ENCODE measurements at places on chromosomes 16 and 17. TPM values are rescaled to one million over a fixed set of nuclear protein-coding genes. Genes with fewer than 3 reads are reported as not detected.
A peak's percentile ranks its signal among the peaks of the same experiment; 100 is the strongest.

CCL11 gene
- total RNA-seq, result not detected

ATP2A1 gene
- 2.4 TPM for total RNA-seq

ZNF385C gene
- total RNA-seq, result 0.16 TPM

HOXB9 gene
- 0.21 TPM for total RNA-seq

HSF5 gene
- 0.91 TPM for total RNA-seq

GRCh38 chr17:47649972-47650524 is 329 bp downstream of the KPNB1 start:
- no peak for DNase-seq

DNA sequence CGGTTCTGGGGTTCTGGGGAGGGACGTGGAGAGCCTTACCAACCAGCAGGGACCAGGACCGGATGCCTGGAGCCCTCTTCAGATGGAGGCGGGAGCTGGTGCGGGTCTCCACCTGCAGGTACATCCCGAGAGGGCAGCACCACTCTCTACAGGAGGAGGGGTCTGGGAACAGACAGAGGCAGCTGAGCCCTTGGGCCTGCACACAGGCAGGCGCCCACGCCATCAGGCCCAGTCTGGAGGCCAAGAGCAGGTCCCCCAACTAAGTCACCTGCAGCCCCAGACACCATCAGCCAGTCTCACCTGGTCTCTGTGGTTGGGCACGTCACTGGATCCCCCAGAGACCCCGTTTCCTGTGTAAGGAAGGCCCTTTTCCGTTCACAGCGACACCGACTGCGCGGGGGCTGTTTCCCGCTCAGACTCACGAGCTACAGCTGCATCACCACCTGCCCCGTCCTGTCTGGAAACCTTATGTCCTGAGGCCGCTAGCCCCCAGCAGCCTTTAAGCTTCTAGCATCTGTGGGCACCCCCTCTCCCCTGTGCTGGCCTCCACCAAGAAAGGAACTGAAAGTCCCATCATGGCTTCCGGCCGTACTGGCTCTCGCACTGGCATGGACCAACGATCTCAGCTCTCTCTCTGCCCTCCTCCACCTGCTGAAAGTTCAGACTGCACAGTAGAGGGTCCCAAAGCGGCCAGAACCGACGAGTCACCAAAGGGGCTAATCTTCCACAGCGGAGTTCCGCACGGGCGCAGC is 1.2 kb downstream of the CYBC1 start:
- DNase-seq, result peak; percentile 93

DNA sequence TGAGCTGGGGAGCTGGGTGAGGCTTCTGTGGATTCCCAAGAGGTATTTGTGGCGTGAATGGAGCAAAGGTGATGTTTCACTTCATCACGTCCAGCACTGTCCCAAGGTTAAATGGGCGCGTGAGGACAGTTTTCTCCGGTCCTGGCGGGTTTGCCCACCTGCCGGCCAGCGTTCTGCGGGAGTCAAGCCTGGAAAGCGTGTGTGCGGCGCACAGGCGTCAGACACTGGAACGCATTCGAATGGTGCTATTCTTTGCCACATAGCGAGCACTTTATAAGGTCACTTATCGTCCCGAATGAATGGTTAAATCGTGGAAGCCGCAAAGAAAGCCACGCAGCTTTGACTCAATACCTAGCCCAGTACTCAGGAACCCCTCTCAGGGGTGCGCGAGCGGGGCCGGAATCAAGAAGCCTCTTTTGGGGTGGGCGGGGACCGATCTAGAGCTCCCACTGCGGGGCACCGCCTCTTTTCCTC is 446 bp upstream of the PSMD11 start:
- DNase-seq, result no peak

GRCh38 chr17:81865358-81865732 is 5.0 kb upstream of the P4HB start:
- DNase-seq, result no peak

DNA sequence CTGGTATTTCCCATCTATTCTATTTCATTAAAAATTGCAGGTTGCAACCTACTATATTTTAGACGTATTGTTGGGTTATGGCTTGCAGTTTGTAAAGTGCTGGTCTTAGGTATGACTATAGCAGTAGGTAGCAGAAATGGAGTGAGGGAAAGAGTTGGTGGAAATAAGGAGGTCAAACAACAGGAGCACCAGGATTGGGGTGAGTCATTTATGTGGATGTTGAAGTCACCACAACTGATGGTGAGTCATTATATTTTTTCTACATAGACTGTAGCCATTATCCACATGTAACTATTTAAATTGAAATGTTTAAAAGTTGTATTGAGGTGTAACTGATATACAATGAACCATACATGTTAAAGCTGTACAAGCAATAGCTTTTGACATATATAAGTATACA is 25.0 kb upstream of the HS3ST3A1 start:
- no peak for DNase-seq

GRCh38 chr17:75047398-75048098 is 523 bp downstream of the KCTD2 start:
- DNase-seq, result peak; percentile 79

DNA sequence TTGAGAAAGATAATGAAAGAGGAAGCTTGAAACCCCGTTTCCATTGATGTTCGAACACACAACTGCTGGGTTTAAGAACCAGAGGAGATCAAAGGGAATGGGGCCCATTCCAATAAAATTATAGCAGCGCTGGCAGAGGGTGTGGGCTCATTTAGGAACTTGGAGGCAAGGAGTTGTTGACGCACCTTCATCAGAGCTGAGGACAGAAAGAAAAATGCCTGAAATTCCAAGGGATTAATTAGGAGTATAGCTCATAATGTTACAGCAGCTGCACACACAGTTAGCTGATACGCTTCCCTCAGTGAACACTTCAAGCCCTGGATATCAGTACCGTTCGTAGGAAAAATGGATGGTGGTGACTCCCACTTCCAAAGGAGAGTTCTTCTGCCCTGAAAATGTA is 127.2 kb downstream of the AXIN2 start:
- DNase-seq, result no peak

DNA sequence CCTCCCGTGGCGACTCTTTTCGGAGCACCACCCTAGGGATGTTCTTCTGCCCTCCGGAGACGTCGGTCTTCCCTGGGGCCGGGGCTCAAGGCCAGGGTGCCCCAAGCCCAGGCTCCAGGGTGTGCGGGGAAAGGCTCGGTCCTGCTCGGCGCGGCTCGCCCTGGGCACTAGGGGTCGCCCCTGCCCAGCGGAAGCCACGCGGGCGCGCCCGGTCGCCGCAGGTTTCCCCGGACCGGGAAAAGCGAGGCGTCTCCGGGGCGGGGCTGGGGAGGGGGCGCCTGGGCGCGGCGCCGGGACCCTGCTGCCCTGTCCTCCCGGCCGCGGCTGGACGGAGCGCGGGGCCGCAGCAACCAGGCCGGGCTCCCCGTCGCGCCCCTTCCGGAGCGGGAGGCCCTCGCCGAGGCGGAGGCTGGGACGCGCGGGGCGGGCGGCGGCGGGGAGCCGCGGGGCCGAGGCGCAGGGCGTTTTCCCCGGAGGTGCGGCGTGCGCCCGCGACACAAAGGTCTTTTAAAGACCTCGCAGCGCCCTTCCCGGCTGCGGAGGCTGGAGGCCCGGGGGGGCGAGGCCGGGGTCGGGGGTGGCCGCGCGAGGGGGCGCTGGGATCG is 76.4 kb downstream of the MRC2 start:
- peak; percentile 91 for DNase-seq

GRCh38 chr16:31532896-31533295 is 5.2 kb downstream of the AHSP start:
- no peak for DNase-seq

DNA sequence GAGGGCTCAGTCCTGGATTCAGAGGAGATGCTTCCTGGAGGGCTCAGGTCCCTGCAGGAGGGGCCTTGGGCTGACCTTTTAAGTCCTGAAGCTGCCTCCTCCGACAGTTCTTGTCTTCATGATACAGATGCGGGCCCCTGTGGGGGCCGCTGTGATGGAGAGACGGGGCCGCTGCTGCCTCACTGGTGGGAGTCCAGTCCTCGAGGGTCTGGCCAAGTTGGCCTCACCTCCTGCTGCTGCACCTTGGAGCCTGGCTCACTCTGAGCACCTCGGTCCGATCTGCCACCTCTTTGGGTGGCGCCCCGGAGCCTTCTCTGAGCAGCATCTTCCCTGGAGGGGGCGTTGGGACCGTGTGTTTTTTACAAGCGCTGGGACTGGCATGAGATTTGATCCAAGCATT is 79.1 kb downstream of the KLHDC4 start:
- no peak for DNase-seq

GRCh38 chr17:64091116-64091515 is 38.8 kb downstream of the ERN1 start:
- peak; percentile 76 for DNase-seq

DNA sequence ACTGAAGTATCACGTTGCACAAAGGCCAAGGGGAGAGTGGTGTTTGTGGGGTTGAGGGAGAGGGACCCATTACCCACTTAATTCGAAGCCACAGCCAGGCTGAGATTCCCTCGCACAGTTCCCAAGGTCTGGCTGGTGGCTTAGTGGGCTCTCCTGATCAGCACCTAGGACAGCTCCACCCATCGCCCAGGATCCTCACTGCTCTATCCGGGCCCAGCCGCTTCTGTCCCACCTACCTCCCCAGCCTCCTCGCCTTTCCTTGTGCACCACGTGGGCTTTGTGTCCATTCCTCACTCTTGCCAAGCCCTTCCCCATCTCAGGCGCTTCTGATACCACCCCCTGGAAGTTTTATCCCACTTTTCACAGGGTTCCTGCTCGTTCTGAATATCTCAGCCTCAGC is 163.5 kb downstream of the CCT6B start:
- DNase-seq, result peak; percentile 74

GRCh38 chr17:46147296-46147695 is 45.9 kb downstream of the KANSL1 start:
- no peak for DNase-seq

- peak; percentile 24 for DNase-seq
These were observed 241.5 kb upstream of the NLRP1 start for GRCh38 chr17:5825717-5826330.

DNA sequence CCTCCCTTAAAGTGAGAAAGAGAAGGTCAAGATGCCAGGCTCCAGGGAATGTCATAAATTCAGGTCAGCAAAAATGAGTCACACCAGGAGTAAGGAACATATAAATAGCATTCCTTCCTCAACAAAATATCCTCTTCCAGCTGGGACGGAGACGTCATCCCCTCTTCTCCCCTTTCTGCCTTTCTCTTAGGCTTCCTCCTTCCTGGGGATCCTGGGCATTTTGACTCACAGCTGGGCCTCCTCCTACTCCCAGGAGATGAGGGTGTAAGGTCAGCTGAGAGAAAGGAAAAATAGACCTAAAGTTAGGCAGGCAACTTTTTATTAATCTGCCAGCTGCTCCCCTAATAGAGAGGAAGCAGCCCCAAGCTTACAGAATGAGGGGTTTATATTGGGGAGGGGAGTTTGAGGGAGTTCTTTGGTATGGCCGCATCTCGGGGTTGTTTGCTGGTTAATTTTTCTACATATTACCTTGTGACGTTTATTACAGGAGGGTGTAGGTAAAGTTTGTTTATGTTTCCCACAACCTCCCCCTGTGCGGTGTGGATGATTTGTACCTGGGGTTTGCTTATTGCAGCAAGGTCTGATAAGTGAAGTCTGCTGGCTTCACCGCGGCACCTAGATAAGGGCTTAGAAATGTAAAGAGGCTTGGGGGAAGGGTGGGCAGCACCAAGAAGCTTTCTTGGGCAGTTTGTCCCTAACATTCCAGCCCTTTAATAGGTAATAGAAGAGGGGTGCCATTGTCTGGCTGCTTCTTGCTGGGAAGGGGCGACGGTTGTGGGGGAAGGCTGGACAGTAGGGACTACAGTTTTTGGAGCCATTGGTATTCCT is 7.1 kb upstream of the ZNF747 start:
- DNase-seq, result no peak

DNA sequence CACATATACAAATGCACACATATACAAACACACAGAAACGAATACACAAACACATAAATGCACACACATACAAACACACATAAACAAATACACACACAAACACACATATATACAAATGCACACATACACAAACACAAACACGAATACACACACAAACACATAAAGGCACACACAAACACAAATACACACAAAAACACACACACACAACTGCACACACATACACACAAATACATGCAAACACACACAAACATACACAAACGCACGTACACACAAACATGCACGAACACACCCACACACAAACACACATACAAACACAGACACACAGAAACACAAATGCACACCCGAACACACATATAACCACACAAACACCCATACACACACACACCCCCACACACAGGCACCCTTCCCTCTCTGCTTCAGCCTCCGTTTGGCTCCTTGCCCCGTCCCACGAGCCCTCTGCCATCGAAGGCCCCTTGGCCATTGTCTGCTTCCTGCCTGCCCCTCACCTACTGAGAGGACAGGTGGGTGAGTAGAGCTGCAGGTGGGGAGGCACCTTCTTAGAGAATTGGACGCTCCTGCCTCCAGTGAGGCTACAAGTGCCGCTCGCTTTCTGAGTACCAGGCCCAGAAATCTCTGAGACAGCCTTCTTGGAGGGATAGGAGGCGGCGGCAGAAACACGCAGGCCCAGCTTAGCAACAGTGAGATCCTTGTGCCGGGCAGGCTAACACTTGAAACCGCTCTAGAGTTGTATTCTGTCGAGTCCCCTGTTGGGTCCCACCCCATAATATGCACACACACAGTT is 331.2 kb downstream of the FOXL1 start:
- DNase-seq, result no peak

DNA sequence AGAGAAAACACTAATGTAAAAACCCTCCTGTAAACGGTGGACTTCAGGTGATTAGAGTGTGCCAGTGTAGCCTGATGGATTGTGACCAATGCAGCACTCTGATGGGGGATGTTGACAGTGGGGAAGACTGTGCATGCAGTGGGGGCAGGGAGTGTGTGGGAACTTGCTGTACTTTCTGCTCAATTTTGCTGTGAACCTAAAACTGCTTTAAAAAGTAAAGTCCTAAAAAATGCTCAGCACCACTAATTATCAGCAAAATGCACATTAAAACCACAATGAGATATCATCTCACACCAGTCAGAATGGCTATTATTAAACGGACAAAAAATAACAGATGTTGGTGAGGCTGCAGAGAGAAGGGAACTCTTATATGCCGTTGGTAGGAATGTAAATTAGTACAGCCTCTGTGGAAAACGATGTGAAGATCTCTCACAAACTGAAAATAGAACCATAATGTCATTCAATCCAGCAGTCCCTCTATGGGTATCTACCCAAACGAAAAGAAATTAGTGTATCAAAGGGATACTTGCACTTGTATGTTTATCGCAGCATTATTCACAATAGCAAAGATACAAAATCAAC is 9.7 kb upstream of the ULK2 start:
- no peak for DNase-seq

DNA sequence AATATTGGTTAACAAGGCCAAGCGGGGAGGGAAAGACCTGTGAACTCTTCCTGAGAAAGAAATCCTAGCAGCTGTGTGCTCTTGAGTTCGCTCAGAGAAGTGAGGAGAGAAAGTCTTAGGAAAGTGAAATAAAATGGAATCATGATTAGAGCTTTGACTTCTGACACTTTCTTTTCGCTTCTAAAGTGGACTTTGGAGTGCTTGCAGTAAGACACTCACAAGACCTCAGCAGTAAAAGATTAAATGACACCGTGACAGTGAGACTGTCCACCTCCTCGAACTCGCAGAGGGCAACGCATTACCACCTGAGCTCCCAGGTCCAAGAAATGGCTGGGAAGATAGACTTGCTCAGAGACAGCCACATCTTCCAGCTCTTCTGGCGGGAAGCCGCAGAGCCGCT is 71.2 kb downstream of the RNF213 start:
- DNase-seq, result no peak

GRCh38 chr16:82024316-82024715 is 10.7 kb upstream of the HSD17B2 start:
- no peak for DNase-seq

- DNase-seq, result no peak
These were observed 66.8 kb downstream of the CNGB1 start for GRCh38 chr16:57904101-57904500.

All from activated CD4-positive, alpha-beta T cell treated with anti-CD3 and anti-CD28 coated beads, Interleukin-2, amount 10 ng/mL, durations not matched to agents 24 days and 14 days (primary cell).